CD8-positive, alpha-beta memory T cell (primary cell): ENCODE measurements at places on chromosomes 13 and 19. TPM values are rescaled to one million over a fixed set of nuclear protein-coding genes. Genes with fewer than 3 reads are reported as not detected.

DNA sequence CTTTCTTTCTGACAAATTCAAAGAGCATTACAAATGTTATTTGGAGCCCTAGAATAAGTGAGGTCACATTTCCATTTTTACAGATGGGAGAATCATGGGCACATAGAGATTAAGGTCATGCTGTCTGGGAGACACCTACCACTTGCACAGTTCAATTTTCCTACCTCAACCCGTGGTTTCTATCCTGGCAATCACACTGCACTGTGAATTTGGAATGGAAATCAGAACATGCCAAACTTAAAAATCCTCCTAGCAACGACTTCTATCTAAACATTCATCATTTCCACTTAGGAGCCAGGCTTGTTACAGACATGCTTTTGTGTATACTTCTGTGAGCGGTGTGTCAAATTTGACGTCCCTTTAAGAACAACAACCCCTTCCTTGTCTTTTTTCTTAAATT, 251.5 kb downstream of the DNAJC15 start:
- DNase-seq: no peak
- H3K27ac ChIP-seq: no peak overlapping the region
- no peaks in the 10 kb centered on the region for H3K4me1 ChIP-seq
- H3K36me3 ChIP-seq: no peaks in the 10 kb centered on the region
- no peaks in the 10 kb centered on the region for H3K27me3 ChIP-seq
- H3K4me3 ChIP-seq: no peak overlapping the region

DNA sequence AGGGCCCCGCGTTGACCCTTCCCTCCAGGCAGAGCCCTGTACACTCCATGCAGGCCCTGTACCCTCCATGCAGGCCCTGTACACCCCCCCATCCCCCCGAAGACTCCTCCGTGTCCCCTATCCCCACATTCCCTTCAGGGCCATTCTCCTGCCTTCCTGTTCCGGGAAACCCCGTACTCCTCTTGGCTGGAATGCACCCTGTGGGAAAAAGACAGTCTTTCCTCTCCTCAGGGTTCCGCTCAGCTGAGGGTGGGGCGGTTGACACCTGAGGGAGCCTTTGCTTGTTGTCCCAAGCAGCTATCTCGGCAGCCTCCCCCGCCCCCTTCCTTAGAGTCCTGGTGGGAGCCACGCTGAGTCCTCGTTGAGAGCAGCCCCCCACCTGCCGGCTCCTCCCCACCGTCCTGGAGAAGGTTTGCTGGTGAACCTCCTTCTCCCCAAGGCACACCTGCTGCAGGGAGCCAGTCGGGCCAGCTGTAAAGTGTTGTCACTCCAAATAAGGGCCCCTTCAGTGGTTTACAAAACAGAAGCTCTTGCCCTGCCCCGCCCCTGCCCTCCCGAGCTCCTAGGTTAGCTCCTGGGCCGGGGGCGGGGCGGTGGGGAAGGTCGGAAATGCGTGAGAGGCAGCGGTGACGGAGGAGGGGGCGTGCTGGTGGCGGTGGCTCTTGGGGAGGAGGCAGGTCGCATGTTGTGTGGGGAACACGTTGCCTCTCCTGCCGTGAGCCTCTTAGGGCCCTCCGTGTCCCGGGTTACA, 1.5 kb downstream of the GNA11 start:
- peaks cover 11% of the 10 kb centered on the region for H3K27me3 ChIP-seq
- peaks cover 34% of the 10 kb centered on the region for H3K4me1 ChIP-seq
- peak; percentile 39 for DNase-seq
- peak overlapping the region; percentile 65 for H3K27ac ChIP-seq
- peak overlapping the region; percentile 59 for H3K4me3 ChIP-seq

DNA sequence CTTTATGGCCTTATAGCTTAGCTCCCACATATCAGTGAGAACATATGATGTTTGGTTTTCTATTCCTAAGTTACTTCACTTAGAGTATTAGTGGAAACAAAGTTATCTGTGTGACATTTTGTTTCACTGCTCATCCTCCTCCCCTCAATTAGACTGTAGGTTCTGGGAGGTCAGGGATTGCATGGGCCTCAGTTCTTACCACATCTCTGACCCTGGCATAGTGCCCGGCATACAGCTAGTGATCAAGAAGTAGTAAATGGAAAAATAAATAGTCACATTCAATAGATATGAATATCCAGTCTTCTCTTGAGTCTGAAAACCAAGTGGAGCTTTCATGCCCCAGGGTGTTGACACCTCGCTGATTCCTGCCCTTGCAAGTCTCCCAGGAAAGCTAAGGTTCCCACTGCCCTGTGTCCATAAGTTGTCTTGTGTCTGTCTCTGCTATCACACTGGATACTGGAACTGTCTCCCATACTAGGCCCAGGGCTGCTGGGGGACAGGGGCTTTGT, 249.5 kb upstream of the TSHZ3 start:
- no peak overlapping the region for H3K27ac ChIP-seq
- no peak overlapping the region for H3K4me3 ChIP-seq
- H3K27me3 ChIP-seq: no peaks in the 10 kb centered on the region
- H3K4me1 ChIP-seq: no peaks in the 10 kb centered on the region

GRCh38 chr19:56218961-56219360, 16.9 kb downstream of the ZSCAN5C start:
- H3K27me3 ChIP-seq: no peaks in the 10 kb centered on the region
- no peaks in the 10 kb centered on the region for H3K4me1 ChIP-seq
- no peaks in the 10 kb centered on the region for H3K36me3 ChIP-seq
- no peak overlapping the region for H3K4me3 ChIP-seq

DNA sequence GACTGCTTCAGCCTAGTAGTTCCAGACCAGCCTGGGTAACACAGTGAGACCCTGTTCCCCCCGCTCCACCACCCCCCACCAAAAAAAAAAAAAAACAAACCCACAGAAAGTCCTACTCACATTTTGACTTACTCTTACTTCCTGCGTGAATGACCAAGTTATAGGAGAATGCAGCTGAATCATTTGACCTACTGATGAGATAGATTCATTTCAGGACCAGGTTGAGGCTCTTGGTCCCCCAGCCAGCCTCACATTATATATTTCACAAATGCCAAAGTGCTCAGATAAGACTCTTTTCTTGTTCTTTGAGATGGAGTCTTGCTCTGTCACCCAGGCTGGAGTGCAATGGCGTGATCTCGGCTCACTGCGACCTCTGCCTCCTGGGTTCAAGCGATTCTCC, 70.2 kb downstream of the KLF5 start:
- H3K4me1 ChIP-seq: no peaks in the 10 kb centered on the region
- no peaks in the 10 kb centered on the region for H3K27me3 ChIP-seq
- no peak overlapping the region for H3K4me3 ChIP-seq
- no peak overlapping the region for H3K27ac ChIP-seq
- H3K36me3 ChIP-seq: no peaks in the 10 kb centered on the region
- no peak for DNase-seq

- no peak overlapping the region for H3K4me3 ChIP-seq
- no peak overlapping the region for H3K27ac ChIP-seq
- no peaks in the 10 kb centered on the region for H3K36me3 ChIP-seq
Observed at GRCh38 chr13:89688918-89689317, 1658.6 kb upstream of the MIR17HG start.

DNA sequence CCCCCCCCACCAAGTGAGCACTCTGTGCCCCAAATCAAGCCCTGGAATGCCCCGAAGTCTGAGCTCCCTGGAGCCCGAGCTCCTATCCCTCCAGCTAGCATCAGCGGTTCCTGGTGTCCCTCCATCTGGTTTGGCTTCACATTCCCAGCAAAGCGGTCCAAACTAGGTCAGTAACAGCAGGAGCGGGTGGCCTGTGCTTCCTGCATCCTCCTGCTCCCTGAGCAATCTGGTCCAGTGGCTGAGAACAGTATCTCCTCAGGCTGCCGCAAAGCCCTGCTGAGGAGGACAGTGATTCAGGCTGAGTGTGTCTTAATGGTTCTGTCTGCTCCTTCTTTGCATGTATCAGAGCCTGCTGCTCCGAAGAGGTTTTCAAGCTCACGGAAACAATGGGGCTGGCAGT, 25.9 kb downstream of the RASL11A start:
- H3K27ac ChIP-seq: no peak overlapping the region
- DNase-seq: no peak
- no peaks in the 10 kb centered on the region for H3K36me3 ChIP-seq
- H3K4me1 ChIP-seq: peaks cover 29% of the 10 kb centered on the region
- no peaks in the 10 kb centered on the region for H3K27me3 ChIP-seq

- no peak overlapping the region for H3K27ac ChIP-seq
- DNase-seq: no peak
- H3K27me3 ChIP-seq: no peaks in the 10 kb centered on the region
- H3K36me3 ChIP-seq: no peaks in the 10 kb centered on the region
- H3K4me3 ChIP-seq: no peak overlapping the region
Observed at GRCh38 chr13:20667857-20668437, 35.6 kb upstream of the IL17D start.

DNA sequence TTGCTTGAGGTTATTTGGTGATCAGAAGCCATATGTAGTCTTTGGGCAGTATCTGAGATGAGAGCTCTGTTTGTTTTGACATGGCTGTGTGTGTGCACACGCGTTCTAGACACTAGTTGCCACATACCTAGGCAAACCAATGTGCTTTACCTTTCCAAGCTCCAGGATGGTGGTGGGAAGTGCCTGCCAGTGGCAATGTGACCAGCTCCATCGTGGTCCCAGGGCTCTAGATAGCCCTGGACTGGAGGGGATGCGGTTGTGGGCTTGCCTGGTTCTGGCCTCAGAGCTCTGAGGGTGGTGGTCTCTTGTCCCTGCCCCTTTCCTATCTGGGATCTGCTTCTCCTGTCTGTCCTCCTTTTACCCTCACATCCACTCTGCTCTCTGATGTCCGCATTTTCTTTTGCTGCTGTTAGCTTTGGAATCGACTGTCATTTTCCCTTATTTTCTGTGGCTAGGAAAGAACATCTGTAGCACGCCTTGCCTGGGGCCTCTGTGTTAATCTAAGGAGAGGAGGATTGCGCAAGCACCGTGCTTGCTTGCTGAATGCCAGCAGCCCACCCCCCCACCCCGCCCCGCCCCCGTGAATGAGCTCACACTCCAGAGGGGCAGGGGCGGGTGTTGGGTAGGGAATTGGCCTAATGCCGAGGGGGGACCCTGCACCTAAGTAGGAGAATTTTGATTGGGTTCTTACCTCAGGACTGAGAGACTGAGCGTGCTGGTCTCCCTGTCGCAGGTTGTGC, 89.5 kb downstream of the ARHGEF7 start:
- no peak for DNase-seq
- H3K4me1 ChIP-seq: peaks cover 40% of the 10 kb centered on the region
- H3K4me3 ChIP-seq: no peak overlapping the region
- H3K27ac ChIP-seq: no peak overlapping the region
- H3K27me3 ChIP-seq: no peaks in the 10 kb centered on the region

DNA sequence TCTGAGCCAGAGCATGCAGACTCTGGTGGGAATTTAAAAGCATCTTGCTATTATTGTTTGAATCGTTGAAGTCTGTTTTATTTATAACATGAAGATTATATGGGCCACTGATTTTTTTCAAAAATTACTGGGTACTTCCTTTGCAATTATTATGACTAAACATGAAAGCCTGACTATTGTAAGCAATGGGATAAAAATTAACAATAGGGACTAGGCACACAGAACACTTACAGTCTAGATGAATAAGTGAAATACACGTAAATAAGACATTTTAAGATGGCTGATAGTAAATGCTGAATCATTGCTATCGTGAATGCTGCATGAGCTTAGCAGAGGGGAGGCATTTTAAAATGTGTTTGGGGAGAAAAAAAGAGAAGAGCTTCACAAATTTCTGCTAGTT, 81.0 kb upstream of the MAB21L1 start:
- H3K4me3 ChIP-seq: no peak overlapping the region
- no peaks in the 10 kb centered on the region for H3K4me1 ChIP-seq
- H3K27me3 ChIP-seq: no peaks in the 10 kb centered on the region
- DNase-seq: no peak
- no peaks in the 10 kb centered on the region for H3K36me3 ChIP-seq
- no peak overlapping the region for H3K27ac ChIP-seq

- no peaks in the 10 kb centered on the region for H3K36me3 ChIP-seq
- no peak for DNase-seq
- no peaks in the 10 kb centered on the region for H3K4me1 ChIP-seq
- no peak overlapping the region for H3K4me3 ChIP-seq
- peaks cover 2% of the 10 kb centered on the region for H3K27me3 ChIP-seq
Observed at GRCh38 chr13:23671377-23671776, 101.2 kb downstream of the TNFRSF19 start.

GRCh38 chr13:76715621-76716020, 170.6 kb downstream of the KCTD12 start:
- H3K4me1 ChIP-seq: no peaks in the 10 kb centered on the region
- H3K36me3 ChIP-seq: no peaks in the 10 kb centered on the region
- no peak overlapping the region for H3K27ac ChIP-seq
- no peak for DNase-seq
- no peak overlapping the region for H3K4me3 ChIP-seq

- H3K27ac ChIP-seq: no peak overlapping the region
- H3K4me1 ChIP-seq: no peaks in the 10 kb centered on the region
- no peak overlapping the region for H3K4me3 ChIP-seq
- no peaks in the 10 kb centered on the region for H3K27me3 ChIP-seq
- H3K36me3 ChIP-seq: no peaks in the 10 kb centered on the region
- DNase-seq: no peak
Observed at GRCh38 chr19:48553676-48554384, 1.9 kb downstream of the SULT2B1 start.

DNA sequence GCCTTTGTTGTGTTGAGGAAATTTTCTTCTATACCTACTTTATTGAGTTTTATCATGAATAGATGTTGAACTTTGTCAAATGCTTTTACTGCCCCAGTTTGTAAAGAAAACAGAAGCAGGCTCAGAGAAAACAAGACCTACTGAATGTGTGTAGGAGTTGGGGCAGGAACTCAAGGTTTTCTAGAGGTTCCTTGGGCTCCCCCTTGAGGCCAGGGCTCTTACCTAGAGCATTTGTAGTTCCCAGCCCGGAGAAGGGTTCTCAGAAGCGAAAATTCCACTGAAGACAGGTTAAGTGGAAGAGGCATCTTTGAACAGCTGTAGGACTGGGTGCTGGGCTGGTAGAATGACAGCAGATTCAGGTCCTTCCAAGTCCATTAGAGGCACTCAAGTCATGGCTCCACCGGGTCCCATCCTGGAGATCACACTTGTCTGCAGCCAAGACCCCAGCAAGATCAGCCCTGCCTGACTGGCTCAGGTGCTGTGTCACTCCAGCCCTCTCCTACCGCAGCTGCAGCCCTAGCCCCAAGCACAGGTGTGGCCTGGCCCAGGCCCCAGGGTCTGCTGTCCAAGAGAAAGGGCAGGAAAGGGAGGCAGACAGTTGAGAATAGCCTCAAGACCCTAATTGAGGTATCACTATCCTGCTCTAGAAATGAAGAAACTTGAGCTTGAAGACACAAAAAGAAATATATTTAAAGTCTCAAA, 425.5 kb downstream of the PCDH20 start:
- H3K4me3 ChIP-seq: no peak overlapping the region
- H3K27ac ChIP-seq: no peak overlapping the region
- no peaks in the 10 kb centered on the region for H3K4me1 ChIP-seq

GRCh38 chr13:71148396-71148795, 718.6 kb downstream of the DACH1 start:
- H3K36me3 ChIP-seq: no peaks in the 10 kb centered on the region
- DNase-seq: no peak
- no peaks in the 10 kb centered on the region for H3K27me3 ChIP-seq

GRCh38 chr13:113144255-113144629, 14.2 kb upstream of the PROZ start:
- no peaks in the 10 kb centered on the region for H3K4me1 ChIP-seq
- H3K27me3 ChIP-seq: no peaks in the 10 kb centered on the region

FARP1 gene
- 0.16 TPM for polyA plus RNA-seq

PRODH2 gene
- polyA plus RNA-seq: not detected

SIGLEC7 gene
- polyA plus RNA-seq: 2.5 TPM

ZNF611 gene
- 44.5 TPM for polyA plus RNA-seq

GFY gene
- polyA plus RNA-seq: not detected

FCER2 gene
- polyA plus RNA-seq: not detected

LILRB5 gene
- polyA plus RNA-seq: not detected

FBXO17 gene
- 0.16 TPM for polyA plus RNA-seq

ALG5 gene
- polyA plus RNA-seq: 85.0 TPM

NOVA2 gene
- polyA plus RNA-seq: not detected

PSENEN gene
- 101 TPM for polyA plus RNA-seq

TMED1 gene
- polyA plus RNA-seq: 29.9 TPM

CALR3 gene
- not detected for polyA plus RNA-seq

CYP4F8 gene
- polyA plus RNA-seq: not detected
